CD4-positive, alpha-beta T cell (primary cell): ENCODE measurements at places on chromosomes 2 and 18. TPM values are rescaled to one million over a fixed set of nuclear protein-coding genes. Genes with fewer than 3 reads are reported as not detected.

Gene KHK
- total RNA-seq: 4.7 TPM

Gene GPR39
- not detected for total RNA-seq

Gene SH3BP4
- total RNA-seq: 0.59 TPM

Gene UGT1A4
- total RNA-seq: not detected

Gene IL37
- total RNA-seq: not detected

Gene GAL3ST2
- 1.9 TPM for total RNA-seq

Gene FOXI3
- total RNA-seq: not detected

Gene SKOR2
- not detected for total RNA-seq

Gene SPC25
- total RNA-seq: not detected

Gene HOXD12
- not detected for total RNA-seq

Gene NPHP1
- 0.33 TPM for total RNA-seq

Gene PKDCC
- total RNA-seq: not detected
